Prostate gland (tissue), 2 donors: ENCODE measurements at places on chromosomes 4 and X. TPM values are rescaled to one million over a fixed set of nuclear protein-coding genes. Genes with fewer than 3 reads are reported as not detected.
A peak's percentile ranks its signal among the peaks of the same experiment; 100 is the strongest.

DNA sequence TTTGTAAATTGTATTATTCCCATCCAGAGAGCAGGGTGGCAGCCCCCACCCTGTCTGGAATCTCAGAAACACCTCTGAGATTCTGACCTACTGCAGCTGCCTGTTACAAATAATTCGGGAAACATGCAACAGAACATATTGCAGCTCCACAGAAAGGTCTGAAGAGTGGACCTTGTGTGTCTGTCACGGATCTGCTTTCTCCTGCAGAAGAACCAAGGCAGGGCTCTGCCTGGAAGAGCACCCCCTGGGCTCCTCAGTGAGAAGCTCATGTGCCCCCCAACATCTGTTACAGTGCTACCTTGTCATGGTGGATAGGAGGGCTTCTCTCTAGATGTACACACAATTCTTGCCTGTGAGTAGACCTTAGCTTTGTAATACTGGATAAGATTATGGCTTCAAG lies 286.6 kb upstream of the GATB start:
- no peak for DNase-seq

- DNase-seq = no peak
These were observed 48.3 kb downstream of the DMP1 start for GRCh38 chr4:87698394-87698793.

- no peak for DNase-seq
These were observed 305.5 kb upstream of the EMCN start for GRCh38 chr4:100823066-100823992.

SLC26A1 gene
- total RNA-seq = 0.34 TPM

GRCh38 chrX:153917869-153918268 lies 8.2 kb downstream of the ARHGAP4 start:
- no peak for DNase-seq

TMEM35A gene
- total RNA-seq = 3.6 TPM

DNA sequence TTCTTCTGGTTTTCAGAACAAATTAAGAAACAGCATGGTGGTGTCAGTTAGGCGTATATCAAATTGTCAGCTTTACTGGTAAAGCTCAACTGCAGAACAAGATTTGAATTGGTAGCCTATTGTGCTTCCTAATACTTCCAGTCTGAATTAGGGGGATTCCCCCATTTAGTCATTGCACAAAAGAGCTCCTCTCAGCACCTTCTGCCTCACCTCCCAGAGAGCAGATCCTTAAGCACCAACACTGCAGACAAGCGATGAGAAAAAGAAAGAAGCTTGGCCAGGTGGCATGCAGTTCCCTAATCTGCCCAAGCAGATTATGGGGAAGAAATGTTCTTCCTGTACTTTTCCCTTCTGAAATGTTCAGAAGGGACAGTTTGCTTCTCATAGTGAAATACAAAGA lies 9.2 kb downstream of the MAP9 start:
- DNase-seq = no peak

DNA sequence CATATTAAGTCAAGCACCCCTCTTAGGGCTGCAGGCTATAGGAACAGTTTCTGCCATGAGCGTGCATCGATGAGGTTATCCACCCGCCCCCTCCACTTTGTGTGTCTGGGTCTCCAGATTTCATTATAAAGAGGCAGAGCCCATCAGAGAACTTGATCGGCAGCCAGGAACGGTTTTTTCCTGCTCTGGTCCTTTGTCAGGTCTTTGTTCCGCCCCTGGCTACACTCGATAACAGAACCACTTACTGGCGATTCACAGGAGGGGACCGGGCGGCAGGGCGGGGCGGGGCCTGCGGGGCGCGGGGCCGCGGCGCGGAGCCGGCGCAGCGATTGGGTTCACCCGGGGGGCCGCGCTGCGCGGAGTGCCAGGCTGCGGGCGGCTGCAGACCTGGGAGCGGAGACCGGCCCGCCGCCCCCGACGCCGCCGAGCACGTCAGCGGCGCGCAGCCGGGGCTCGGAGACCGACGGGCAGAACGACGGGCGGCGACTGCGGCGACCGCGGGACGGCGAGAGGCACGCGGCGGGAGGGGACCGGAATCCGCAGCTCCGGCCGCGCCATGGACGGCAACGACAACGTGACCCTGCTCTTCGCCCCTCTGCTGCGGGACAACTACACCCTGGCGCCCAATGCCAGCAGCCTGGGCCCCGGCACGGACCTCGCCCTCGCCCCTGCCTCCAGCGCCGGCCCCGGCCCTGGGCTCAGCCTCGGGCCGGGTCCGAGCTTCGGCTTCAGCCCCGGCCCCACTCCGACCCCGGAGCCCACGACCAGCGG lies at the start of gene SLC10A4:
SLC10A4 (plus strand) TSS at position 338 of the 771 bp plus-strand sequence; CDS start at position 557, 219 bp downstream.
- no peak for DNase-seq

ADGRL3 gene
- total RNA-seq = 1.7 TPM

SSX3 gene
- total RNA-seq = 4.1 TPM

PALLD gene
- total RNA-seq = 252 TPM

DNA sequence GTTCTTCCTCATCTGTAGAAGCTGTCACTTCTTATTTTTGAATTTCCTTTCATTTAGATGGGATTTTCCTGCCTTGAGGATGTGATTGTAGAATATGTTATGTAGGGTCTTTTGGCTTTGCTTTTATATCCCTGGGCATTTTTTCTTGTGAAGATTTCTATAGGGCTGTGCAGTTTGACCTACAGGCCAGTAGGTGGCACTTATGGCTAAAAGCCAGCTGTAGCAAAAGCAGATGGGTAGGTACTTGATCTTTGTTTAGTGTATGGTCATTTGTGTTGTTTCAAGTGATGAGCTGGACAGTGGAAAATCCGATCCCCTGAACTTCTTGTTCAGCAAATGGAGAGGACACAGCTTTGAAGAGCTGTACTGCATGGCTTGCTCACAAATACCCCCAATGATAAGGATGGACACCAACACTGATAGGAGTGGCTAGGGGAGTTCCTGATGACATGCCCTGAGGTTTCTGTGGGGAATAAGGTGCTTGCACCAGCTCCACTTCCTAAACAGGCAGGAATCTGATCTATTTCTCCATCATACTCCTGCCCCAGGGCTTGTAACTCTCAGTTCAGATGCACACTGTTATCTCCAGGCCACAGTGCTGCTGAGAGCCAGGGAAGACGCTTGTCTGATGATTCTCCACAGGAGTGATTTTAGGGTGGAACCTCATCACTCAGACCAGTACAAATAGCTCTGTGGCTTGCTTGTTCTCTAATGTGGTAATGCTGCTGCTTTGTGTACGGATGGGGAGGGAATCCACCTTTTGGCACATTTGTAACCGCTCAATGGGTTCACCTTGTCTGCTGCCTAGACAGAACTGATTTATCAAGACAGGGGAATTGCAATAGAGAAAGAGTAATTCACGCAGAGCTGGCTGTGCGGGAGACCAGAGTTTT lies 417.1 kb upstream of the MAGEB16 start:
- no peak for DNase-seq

WDFY3 gene
- 48.1 TPM for total RNA-seq

DNA sequence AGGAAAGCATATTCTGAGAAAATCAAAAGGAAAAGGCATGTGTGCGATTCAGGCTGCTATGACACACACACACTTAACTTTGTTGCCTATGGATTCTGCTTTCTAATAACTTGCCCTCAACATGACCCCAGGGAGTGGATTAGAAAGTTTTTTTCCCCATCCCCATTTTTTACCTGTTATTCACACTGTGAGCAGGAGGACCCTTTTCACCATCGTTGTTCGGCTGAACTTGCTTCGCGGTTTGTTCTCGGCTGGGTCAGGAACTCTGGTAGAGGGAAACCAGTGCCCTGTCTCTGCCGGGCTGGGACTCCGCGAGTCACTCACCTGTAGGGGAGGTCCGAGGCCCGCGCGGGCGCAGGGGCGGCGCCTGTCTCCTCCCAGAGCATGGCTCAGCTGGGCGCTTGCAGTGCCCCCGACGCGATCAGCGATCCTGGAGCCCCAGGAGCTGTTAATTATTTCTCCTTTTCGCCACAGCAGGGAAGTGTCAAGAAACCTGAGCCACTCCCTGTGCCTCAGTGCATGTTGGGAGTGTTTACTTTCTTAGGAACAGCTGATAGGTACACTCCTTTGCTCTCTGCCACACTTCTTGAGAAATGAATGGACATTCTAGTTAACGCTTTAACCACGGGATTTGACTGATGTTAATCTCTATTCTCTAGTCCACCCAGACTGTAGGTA lies at the start of gene RASSF6:
RASSF6 (minus strand) TSS at position 322 of the 678 bp plus-strand sequence. CDS start 8,641 bp downstream, outside the sequence.
- peak; percentile 75 for DNase-seq

DNA sequence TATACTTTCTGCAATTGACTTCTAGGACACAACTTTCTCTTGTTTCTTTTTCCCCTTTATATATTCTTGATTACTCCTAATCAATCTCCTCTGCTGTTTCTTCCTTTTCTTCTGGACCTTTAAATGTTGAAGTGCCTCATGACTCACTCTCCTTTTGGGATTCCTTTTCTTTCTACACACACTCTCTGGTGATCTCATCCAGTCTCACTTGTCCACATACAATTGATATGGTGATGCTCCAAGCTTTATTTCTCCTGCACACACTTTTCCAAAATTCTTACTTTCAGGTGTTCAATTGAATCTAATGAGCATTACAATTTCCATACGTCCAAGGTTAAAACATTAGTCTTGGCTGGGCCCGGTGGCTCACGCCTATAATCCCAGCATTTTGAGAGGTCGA lies 794.8 kb upstream of the EPHA5 start:
- DNase-seq = no peak

CNKSR2 gene
- 10.0 TPM for total RNA-seq

CPXCR1 gene
- 0.68 TPM for total RNA-seq

- no peak for DNase-seq
These were observed 90.5 kb upstream of the WDR1 start for GRCh38 chr4:10207116-10207515.

DNA sequence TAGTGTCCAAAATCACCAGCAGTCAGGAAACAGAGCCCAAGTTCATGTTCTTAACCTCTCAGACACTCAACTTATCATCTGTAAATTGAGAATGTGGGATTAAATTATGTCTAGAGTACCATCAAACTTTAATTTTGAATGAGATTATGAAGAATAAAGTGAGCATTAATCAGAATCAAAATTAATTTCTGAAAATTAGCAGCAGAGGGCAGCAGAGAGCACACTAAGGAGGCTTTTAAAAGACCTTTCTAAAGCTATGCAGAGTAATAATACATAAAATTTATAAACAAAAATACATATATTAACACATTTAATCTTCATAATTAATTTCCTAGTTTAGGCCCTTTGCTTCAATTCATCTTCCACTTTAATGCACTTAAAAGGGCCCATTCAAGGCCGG lies 7.1 kb downstream of the TASL start:
- no peak for DNase-seq

AMTN gene
- total RNA-seq = not detected

LIAS gene
- 11.2 TPM for total RNA-seq

- no peak for DNase-seq
These were observed 139.9 kb upstream of the SLC4A4 start for GRCh38 chr4:71198958-71199357.

DMRTC1B gene
- 2.8 TPM for total RNA-seq

BEX5 gene
- 3.2 TPM for total RNA-seq
